NCI-H748 treated with DMSO at 0.1 percent for 48 hours (cell line): ENCODE measurements at places on chromosomes 7 and 10.
A peak's percentile ranks its signal among the peaks of the same experiment; 100 is the strongest.

DNA sequence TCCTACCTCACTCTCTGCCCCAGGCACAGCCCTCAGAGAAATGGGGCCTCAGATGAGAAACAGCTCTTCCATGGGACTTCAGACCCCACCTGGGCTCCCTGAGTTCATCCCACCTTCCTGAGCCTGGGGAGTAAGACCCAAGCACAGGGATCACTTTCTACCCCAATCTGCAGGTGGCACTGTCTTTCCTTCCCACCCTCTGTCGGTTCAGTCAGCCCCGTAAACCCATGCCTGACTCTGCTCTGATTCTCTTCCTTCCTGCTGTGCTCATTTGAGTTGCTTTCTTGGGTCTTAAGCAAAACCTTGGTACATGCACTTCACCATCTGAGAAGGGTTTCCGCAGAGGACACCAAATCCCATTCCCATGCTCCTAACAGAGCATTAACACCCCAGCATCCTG is 306.4 kb upstream of the CDC14C start:
- DNase-seq: peak; percentile 11

GRCh38 chr10:7405637-7406036 is 5.2 kb downstream of the SFMBT2 start:
- no peak for DNase-seq

DNA sequence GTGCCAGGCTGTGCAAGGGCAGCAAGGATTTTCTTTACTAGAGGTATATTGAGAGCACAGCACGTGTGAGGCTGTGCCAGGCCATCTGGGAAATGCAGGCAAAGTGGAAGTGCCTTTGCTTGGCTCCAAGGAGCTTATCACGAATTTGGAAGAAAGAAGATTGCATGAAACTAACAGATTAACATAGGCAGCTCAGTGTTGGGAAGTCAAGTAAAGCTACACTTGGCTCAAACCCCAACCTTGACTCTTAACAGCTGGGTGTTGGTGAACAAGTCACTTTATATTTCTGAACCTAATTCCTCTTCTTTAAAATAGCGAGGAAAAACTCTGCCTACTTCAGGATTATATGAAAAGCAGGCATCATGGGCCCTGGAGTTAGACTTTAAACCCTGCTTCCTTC is 105.2 kb downstream of the PLCE1 start:
- DNase-seq: no peak

DNA sequence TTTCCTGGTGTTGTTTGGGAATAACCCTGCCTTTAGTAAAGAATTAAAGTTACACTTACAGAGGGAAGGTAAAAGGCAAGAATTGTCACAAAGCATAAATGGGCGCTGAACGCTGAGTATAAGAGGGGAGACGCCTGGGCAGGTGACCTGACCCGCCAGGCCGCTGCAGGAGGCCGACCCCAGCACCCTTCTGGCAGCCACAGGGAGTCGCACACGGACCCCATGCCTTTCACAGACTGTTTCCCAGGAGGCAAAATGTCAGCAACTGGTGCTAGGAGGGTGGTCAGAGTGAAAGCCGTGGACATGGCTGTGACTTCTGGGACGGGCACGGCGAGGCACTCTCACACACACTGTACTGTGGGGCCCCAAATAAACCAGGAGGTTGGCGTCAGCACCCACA is 288.2 kb downstream of the WDR37 start:
- no peak for DNase-seq

- no peak for DNase-seq
These were observed 157.8 kb downstream of the SNX10 start for GRCh38 chr7:26449175-26450165.

GRCh38 chr7:137096607-137097006 is 228.2 kb downstream of the CHRM2 start:
- no peak for DNase-seq

DNA sequence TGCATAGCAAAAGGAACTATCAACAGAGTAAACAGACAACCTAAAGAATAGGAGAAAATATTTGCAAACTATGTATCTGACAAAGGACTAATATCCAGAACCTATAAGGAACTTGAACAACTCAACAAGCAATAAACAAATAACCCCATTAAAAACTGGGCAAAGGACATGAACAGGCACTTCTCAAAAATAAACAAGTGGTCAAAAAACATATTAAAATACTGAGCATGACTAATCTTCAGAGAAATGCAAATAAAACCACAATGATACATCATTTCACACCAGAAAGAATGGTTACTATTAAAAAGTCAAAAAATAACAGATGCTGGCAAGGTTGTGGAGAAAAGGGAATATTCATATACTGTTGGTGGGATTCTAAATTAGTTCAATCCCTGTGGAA is 17.1 kb downstream of the MAGI2 start:
- DNase-seq: no peak

DNA sequence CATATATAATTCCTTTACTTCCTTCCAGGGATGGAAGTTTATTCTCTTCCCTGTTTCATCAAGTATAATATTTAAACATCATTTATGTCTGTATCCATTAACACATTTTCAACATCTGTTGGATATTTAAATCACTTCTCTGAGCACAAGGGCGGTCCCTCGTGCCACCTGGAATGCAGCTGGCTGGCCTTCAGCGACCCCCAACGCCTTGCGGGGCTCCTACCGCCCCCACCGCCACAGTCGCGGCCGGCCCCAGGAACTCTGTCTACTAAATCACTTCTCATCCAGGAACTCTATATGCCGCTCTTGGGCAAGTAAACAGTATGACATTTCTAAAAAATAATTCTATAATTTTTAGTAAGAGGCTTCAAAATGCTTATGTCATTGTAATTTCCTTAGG is 221.1 kb upstream of the PTN start:
- DNase-seq: no peak

DNA sequence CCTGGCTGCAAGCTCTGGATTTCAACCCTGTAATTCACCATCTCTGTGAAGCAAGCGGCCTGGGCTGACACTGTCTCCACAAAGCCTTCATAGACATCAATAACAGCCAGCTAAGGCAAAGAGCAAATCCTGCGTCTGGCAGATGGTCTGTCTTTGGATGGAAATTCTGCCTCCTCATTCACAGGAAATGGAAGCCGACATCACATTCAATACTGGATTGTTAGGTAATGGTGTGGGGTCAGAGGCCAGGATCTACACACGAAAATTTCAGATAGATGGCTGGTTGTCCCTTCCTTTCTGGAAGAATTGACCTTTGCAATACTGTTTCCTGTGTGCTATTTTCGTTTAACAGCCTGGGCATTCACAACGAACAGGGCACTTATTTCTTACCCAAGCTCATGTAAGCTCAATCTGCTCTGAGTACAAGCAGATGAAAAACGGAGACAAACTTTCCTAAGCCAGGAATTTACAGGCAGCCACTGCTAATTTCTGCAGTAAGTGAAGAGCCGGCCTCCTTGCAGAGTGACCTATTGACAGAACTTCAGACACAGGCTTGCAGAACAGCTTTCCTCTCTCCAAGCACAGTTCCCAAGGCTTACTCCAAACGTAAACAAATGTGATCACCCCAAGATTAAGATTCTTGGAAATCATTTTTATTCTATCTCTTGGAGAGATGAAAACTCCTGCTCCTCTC is 3.1 kb upstream of the ADAM12 start:
- DNase-seq: no peak

GRCh38 chr10:122189185-122189584 is 81.9 kb upstream of the BTBD16 start:
- DNase-seq: no peak

DNA sequence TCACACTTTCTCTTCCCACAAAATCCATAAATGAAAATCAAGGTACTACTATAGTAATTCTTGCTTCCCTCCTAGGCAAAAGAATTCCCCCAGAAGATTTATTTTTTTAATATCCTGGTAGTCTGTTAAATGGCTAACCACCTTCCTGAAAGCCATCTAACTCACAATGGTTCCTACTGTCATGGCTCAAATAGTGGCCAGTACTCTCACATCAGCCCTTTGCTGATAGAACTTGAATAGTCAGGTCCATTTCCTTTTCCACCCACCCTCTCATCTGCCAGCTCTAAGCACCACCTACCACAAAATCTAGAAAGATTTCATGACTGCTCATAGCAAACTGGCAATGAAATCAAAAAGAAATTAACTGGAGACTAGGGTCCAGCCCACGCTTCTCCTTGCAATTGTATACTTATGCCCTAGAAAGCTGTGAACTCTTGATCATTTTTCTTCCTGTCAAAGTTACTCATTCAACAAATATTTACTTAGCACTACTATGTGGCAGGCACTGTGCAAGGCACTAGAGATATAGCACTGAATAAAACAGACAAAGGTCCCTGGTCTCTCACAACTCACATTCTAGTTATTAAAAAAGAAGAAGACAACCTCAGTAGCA is 60.4 kb downstream of the ARMH3 start:
- no peak for DNase-seq

- DNase-seq: no peak
These were observed 11.9 kb downstream of the EZH2 start for GRCh38 chr7:148872188-148872587.

DNA sequence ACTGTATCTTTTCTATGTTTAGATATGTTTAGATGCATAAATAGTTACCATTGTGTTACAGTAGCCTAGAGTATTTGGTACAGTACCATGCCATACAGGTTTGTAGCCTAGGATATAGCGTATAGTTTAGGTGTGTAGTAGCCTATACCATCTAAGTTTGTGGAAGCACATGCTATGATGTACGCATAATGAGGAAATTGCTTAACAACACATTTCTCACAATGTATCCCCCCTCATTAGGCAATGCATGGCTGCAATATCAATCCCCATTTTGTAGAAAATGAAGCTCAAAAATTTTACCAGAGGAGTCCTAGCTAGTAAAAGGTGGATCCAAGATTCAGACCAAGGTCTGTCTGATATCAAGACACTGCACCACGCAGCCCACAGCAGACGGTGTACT is 376.4 kb upstream of the NFE2L3 start:
- no peak for DNase-seq

- no peak for DNase-seq
These were observed 249.5 kb upstream of the SLC26A5 start for GRCh38 chr7:103695521-103695920.

DNA sequence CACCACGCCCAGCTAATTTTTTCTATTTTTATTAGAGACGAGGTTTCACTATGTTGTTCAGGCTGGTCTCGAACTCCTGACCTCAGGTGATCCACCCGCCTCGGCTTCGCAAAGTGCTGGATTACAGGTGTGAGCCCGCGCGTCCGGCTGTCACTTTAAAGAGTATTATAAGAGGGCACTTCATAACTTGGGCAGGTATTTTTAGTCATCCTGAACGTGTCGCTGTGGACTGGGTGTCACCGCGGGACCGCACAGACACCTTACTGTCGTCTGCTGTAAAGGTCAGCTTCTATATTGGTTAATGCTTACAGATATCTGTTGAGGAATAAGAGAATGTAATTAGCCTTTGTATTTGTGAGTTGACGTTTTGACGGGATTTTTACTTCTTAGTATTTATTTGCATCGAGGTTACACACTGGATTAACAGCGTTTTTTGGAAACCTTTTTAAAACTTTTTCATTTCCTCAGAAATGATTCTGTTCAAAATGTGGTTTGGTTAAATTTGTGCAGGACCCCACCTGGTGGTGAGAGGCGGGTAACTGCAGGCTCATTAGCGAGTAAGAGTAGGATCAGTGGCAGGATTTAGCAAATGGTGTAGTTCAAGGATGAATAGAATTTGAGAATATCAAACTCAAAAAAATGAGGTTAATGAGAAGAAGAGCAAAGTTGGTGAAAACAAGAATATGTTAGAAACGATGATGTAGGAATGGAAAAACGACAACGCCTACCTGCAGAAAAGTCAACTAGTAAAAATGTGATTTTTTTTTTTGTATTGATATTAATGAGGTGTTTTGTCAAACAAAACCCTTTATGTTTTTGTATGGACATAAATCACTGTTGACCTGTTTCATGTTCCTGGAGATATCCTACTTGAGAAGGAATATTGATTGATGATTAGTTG is 3.2 kb downstream of the DNAJB6 start:
- DNase-seq: peak; percentile 17

DNA sequence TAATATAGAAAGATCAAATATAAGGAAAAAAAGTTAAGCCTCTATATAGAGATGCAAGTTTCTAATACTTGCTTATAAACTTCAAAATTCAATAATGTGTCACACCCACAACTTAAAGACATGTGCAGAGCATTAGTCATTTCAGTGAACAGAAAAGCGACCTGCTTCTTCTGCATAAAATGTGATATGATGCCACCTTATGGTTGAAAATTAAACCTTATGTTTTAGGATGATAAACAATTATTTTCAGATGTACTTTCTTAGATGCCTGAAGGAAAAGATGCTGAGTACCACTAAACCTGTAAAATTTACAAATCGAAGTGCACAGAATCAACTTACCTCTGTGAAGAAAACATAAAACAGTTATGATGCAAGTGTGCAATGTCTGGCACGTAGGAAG is 96.0 kb downstream of the MTERF1 start:
- peak; percentile 6 for DNase-seq

DNA sequence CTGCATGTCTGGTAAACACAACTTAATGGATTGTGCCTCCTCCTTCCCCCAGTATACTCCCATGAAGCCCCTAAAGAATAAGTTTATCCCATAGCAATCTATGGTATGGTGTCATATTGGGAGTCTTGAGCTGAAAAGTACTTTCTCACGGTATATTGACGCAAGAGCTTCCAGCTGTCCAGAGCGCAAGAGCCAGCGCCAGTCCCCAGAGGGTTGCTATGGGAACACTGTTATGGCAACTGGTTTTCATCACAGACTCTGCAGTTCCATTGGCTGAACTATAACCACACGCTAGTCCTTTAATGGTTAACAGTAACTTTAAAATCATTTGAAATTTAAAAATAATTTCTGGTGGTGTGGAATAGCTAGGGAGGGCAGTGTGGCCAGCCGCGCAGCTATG is 46.9 kb downstream of the PRPF18 start:
- DNase-seq: no peak

DNA sequence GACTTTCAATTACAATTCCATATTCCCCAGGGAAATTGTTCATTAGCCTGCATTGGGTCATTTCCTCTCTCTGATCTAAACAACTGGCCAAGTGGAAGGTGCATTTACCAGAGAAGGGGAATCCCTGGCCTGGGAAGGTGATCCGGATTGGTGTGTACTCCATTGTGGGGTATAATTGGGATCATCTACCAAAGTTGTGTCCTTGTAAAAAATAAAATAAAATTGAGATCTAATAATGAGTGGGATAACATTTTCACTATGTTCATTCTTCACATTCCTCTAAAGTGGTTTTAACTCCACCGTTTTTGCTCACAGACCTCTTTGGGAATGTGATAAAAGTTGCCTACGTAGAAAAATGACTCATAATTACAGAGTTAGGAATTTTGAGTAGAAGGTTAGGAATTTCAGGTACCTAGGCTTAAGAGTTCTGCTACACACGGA is 22.8 kb downstream of the ARL5B start:
- DNase-seq: no peak
